ENCODE measurements at places on chromosomes 5 and 9.

GRCh38 chr5:169384661-169385060 lies 83.7 kb upstream of the SLIT3 start:
- no peak for DNase-seq

DNA sequence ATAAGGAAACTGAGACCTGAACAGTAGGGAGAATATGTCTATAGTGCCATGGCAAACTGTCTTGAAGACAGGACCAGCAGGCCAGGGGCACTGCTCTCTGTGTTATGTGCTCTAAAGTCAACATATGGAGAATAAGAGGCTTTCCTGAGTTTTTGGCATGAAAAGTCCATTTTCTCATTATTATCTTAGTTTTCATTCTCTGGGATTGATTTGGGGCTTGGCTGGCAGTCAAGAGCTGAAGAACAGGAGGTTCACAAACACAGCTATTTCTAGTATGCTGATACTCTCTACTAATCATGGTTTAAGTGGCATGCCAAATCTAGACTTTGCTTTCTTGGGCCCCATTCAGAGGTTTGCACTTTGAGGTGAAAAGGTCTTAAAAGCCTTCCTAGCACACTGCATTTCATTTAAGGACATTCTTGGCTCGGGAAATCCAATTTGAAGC lies 404.4 kb downstream of the ZNF608 start:
- no peak for DNase-seq

GRCh38 chr5:21681911-21682310 lies 1171.2 kb downstream of the CDH12 start:
- no peak for DNase-seq

DNA sequence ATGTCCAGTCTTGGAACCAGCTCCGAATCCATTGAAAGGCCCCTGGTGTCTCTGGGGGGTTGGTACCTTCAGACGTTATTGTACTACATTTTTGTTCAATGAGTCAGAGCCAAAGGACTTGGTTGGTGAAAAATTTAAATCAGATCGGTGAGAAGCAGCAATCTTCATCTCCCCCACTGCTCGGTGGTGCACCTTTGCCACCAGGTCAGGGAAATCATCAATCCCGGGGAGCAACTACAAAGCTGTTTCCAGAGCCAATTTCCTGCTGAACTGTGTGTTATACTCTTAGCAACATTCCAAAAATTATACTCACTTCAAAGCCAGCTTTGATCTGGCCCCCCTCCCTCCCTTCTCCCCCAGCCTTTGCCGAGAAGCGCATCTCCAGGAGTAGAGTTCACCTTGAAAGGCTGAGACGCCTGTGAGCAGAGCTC lies 375.2 kb upstream of the WWC1 start:
- no peak for DNase-seq

GRCh38 chr5:150309101-150309885 lies 6.6 kb upstream of the ARSI start:
- no peak for DNase-seq

GRCh38 chr9:6930827-6931226 lies 173.1 kb downstream of the KDM4C start:
- DNase-seq: no peak

GRCh38 chr5:138536665-138537315 lies 6.2 kb downstream of the ETF1 start:
- DNase-seq: peak; percentile 18

All from Jurkat, Clone E6-1 (cell line).